ENCODE measurements at places on chromosomes 16 and 17. TPM values are rescaled to one million over a fixed set of nuclear protein-coding genes. Genes with fewer than 3 reads are reported as not detected.

Gene SYNGR3
- 2.0 TPM for total RNA-seq

Gene ORAI3
- 19.8 TPM for total RNA-seq

Gene GAS2L2
- not detected for total RNA-seq

Gene ANKRD40CL
- not detected for total RNA-seq
